AG04449 (cell line): ENCODE measurements at places on chromosomes 16 and 17.

DNA sequence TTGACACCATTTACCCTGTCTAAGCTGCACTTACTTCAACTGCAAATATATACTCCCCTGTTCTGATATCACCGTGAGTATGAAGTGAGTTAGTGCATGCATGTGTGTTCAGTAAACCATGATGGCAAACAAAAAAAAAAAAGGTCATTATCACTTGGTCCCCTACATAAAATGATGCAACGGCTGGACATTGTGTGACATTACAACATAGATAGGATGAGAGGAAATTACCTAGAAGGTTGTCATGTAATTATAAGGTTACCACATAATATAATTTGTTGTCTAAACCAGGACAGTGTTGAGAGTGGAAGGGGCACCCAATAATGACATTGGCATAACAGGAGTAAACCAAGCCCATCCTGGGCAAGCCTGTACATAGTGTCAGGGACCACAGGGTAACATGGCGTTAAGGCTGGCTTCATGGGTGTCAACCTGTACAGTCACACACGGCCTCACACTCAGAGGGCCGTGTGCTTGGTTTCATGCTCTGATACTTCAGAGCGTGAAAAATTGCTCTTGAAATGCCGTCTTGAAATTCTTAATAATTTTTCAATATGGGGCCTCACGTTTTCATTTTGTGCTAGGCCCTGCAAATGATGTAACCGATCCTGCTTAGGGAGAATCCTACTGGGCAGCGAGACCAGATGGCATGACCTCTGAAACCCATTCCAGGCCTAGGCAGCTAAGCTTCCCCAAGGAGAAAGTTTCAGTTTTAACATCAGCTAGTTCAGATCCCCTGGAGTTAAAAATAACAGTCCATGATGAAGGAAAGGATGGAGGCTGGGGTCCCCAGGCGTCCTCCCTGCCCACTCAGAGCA is 106.1 kb downstream of the AXIN2 start:
- DNase-seq = no peak

- no peak for DNase-seq
Observed at GRCh38 chr17:40864661-40865390, 2.2 kb downstream of the KRT12 start.

- DNase-seq = no peak
Observed at GRCh38 chr16:86671486-86672178, 93.3 kb downstream of the FOXL1 start.

DNA sequence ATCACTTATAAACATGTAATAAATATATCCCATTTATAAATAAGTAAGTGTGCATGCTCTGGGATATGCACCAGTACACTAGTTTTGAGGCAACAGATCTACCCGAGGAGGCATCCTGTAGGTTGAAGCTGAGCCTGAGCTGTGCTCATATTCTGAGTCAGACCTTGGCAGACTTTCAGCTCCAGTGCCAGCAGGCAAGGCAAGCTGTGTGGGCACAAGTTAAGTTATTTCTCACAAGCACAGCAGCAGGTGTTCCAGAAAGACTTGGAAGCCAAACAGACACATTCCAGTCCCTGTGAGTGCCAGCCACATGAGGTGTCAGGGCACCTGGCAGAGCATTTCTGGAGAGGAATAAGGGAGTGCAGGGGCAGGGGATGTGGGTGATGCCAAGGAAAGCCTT is 1.3 kb upstream of the CLEC19A start:
- DNase-seq = no peak

- peak; percentile 53 for DNase-seq
Observed at GRCh38 chr17:382644-383533, 30.3 kb upstream of the RPH3AL start.

DNA sequence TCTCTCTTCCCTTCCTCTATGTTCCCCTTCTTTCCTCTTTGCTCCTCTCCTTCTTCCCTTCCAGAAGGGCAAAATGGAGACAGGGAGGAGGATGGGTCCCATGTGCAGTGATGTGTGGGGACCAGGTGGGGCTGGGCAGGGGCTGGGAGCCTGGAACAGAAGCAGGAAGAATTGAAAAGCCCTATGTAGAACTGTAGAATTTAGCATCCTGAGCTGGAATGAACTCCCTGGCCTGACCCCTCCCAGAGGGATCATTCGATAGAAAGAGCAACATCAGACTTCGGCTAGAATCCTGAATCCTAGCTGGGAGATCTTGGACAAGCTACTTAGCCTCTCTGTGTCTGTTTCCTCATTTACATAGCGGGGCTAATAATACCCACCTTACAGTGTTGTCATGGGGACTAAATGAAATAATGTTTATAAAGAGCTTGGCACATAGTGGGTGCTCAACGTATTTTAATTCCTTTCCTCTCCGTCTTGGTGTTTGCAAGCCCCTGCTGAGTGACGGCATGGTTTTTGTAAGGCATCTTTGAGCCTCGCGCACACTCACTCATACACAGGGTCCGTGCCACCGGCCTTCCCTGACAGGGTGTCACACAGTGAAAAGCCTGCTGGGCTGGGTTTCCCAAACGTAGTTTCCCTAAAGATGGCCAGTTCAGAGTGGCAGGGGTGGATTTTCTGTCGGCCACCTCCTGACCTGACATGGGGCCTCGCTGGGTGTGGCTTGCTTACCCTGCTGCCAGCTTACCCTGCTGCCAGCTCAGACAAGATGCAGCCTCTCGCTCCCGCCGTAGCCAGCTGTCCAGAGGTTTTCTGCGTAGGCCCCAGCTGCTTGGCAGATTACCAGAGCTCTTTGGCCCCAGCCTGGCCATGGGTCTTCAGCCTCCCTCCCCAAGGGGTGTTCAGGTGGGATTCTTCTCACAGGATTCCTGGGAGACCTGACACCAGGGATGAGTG is 6.1 kb upstream of the ARHGAP23 start:
- DNase-seq = no peak

GRCh38 chr16:969508-970385 is 1.0 kb downstream of the LMF1 start:
- no peak for DNase-seq

DNA sequence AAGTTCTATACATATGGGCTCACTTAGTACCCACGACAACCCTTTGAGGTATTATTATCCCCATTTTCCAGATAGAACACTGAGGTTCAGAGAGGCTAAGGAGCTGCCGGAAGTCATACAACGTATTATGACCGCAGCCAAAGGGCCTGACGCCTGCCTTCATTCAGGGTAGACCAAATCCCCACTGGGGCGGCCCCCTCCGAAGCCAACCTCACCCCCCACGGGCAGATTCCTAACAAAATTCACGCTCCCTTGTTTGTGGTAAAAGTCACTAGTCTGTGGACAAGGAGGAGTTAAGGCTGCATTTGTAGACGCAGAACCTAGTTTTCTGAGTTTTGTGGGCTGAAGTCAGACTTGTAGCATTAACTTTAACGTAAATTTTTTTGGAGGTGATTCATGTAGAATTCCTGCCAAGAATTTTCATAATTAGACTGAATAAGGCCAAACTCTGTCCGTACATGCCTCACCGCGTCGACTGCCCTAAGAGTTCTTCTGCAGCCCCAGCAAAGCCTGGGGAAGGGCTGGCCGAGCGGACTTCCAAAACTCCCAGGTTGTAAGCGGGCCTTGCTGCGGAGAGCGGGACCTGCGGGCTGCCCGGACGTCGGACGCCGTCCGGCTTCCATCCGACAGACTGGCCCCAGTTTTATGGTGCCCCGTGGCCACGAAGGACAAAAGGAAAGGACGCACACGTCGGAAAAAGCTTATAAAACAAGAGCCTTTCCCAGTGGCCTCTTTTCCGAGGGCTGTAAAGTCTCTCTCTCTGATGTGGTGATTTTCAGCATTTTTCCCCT is 75.7 kb downstream of the NXN start:
- peak; percentile 88 for DNase-seq

- DNase-seq = no peak
Observed at GRCh38 chr16:62067182-62067581, 30.9 kb upstream of the CDH8 start.

- no peak for DNase-seq
Observed at GRCh38 chr16:85361441-85362118, 249.3 kb upstream of the CIBAR2 start.

GRCh38 chr16:66569131-66569530 is 2.9 kb downstream of the CMTM1 start:
- peak; percentile 33 for DNase-seq

- DNase-seq = no peak
Observed at GRCh38 chr17:58493506-58493905, 5.3 kb upstream of the HSF5 start.

- no peak for DNase-seq
Observed at GRCh38 chr16:68643227-68643626, 1.9 kb upstream of the CDH3 start.

- DNase-seq = no peak
Observed at GRCh38 chr16:19304750-19305149, 19.2 kb downstream of the CLEC19A start.

GRCh38 chr16:88799569-88800276 is 3.9 kb upstream of the CDT1 start:
- no peak for DNase-seq

DNA sequence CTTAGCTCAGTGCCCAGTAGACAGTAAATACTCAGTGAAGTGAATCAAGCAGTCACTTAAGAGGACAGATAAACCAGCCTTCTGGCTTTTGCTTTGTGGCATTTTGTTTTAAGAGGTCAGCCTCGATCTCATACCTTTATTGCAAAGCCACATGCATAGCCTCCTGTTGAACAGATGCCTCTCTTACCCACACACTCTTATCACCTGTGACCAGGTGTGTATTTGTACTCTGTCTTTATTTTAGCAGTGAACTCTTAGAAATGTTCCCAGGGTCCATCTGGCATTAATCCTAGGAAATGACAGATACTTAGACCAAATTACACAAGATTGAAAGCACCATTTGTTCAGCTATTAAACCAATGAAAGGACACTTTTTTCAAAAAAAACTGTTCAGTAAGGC is 1426.5 kb downstream of the CDH11 start:
- DNase-seq = no peak
